ENCODE measurements at places on chromosomes 11 and 22.

- DNase-seq: no peak
Measured at GRCh38 chr22:28102151-28102812, 183.2 kb upstream of the PITPNB start.

DNA sequence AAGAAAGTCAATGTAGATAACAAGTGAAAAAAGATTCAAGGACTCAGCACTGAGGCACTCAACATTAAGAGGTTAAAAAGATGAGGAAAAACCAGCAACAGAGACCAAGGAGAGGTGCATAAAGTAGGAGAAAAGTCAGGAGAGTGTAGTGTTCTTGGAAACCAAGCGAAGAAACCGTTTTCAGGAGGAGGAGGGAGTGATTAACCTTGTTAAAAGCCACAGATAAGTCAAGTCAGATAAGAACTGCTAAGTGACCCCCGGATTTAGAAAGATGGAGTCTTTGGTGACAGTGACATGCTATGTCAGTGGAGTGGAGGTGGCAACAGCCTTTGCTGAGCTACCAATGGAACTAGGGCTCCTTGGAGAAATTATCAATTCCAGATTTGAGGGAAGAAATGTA, 13.9 kb upstream of the NARS2 start:
- DNase-seq: no peak

DNA sequence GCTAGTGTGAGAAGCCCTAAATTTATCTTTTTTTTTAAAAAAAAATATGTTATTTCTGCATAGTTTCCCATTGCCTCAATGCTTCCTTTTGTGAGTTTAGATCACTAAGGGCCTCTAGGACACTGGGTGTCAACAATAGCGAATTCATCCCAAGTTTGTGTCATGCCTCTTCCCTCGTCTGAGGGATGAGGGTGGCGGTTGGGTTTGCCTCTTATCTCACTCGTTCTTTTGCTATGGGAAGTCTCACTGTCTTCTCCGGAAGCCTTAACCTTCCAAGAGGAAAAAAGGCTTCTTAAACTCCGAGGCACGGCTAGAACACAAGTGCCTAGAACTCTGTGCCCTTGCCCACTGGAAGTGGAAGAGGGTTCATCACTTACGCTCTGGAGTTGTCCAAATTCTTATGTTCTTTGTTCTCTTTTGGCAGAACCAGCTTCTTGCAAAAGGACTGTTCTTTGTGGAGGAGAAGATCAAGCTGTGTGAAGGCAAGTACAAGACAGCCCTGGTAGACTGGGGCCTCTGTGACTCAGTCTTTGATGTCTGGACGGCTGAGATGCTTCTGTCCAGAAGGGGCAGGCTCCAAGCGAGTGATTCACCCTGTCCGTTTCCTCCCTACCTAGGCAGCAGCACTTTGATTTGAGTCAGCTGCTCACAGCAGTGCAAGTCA, 78.5 kb downstream of the TRAF6 start:
- DNase-seq: peak; percentile 40

- no peak for DNase-seq
Measured at GRCh38 chr11:61460474-61460881, 30.6 kb downstream of the SDHAF2 start.

DNA sequence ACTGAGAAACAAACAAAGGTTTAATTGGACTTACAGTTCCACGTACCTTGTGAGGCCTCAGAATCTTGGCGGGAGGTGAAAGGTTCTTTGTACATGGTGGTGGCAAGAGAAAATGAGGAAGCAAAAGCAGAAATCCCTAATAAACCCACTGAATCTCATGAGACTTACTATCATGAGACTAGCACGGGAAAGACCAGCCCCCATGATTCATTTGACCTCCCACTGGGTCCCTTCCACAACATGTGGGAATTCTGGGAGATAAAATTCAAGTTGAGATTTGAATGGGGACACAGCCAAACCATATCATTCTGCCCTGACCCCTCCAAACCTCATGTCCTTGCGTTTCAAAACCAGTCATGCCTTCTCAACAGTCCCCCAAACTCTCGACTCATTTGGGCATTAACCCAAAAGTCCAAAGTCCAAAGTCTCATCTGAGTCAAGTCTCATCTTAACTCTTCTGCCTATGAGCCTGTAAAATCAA, 617.4 kb downstream of the CNTN5 start:
- no peak for DNase-seq

GRCh38 chr22:26124991-26125725, 44.1 kb upstream of the SEZ6L start:
- DNase-seq: no peak

DNA sequence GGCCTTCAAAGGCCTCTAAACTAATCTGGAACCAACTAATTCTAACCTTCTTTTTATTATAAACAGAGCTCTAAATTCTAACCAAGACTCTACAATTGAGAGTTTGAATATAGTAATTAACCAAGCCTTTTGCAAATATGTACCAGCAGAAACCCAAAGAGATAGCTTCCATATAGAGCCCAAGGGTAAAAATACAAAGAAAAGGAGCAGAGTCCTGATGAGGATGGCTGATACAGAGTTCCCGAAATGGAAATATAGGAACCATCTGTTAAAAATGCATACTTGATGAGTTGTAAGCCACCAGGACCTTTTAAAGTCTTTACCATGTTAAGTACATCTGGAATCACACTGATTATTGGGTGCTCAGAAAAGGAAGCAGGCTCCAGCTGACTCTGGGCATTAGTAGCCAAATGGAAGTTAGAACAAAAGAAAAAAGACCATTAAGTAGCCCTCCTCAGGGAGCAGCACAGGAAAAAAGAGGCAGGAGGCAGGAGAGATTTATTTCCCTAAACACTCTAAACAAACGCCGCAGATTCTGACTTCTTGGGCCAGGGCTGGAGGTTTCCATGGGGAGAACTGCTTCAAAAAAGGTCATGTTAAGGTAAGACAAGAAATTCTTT, 463.1 kb upstream of the FAT3 start:
- no peak for DNase-seq

- DNase-seq: no peak
Measured at GRCh38 chr22:44839721-44840120, 87.3 kb downstream of the ARHGAP8 start.

DNA sequence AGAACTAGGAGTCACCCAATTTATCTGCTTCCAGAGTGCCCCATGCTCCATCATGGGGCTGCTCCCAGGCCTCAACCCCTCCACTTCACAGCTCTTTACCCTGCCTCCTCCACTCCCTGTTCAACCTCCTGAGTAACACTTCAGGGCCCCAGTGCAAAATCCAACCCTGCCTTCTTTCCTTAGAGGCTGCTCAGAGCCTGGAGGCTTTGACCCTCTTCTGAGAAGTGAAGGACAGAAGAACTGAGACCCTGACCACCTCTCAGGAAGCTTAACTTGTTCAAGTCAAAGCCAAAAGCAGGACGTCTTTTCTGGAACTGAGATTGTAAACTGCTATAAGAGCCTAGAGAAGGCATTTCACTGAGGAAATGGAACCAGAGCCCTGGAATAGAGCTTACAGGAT, 15.5 kb downstream of the EIF3F start:
- DNase-seq: no peak

DNA sequence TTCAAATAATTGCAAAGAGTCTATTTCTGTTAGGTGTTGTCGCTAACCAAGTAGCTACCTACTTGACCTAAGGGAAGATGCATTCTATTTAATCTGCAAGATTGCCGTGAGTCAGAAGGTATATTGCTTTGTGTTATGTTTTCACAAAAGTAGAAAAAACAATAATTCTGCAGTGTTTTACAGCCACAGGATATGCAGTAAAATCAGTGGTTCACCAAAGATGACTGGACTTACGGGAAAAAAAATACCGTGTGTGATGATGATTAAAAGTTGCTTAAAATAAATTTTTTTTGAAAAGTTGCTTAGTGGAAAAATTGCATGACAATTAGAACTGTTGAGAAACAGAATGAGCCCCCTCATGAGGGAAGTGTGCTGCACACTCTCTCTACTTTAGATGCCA, 209.1 kb downstream of the DDX10 start:
- no peak for DNase-seq

DNA sequence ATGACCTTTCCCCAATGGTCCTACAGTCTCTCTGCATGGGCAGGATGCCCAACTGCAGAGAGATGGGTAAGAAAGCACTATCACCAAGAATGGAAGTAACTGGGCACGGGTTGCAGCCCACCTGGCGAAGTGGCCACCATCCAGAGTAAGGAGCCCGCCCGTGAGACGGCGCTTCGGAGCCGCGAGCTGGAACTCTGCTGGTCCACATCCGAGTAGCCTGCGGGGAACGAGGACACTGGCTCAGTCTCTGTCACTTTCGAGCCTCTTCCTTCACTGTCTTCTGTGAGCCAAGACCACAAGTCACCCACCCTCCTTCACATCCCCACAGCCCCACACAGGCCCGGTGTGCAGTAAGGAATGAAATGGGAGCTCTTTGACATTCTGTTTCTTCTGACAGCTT, 5.7 kb downstream of the SUN2 start:
- no peak for DNase-seq

All from activated naive CD8-positive, alpha-beta T cell treated with anti-CD3 and anti-CD28 coated beads for 36 hours (primary cell).